ENCODE measurements at places on chromosomes 4 and X.
A peak's percentile ranks its signal among the peaks of the same experiment; 100 is the strongest.

DNA sequence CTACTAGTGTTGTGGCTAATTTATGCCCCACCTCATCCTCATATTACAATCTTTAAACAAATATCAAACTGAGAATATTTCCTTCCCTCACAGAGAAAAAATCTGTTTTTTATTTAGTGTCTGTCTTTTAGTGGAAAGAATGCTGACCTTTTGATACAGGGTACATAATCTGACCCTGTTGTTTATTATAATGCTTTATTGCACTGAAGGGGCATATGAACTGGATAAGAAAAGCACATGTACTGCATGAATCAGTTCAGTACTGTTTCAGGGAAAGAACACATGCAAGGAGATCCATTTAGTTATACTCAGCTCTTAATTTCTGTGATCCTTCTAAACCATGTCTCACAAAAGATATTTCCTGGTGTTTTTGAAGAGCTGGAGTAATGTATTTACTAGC, 15.5 kb upstream of the DYNLT3 start:
- DNase-seq, result no peak

- peak; percentile 87 for DNase-seq
Measured at GRCh38 chrX:46978341-46979291, 66.4 kb downstream of the JADE3 start.

- no peak for DNase-seq
Measured at GRCh38 chr4:87105101-87105845, 115.1 kb downstream of the KLHL8 start.

GRCh38 chrX:115400960-115401359, 111.4 kb downstream of the LUZP4 start:
- no peak for DNase-seq

GRCh38 chrX:3160756-3161155, 119.5 kb downstream of the ARSF start:
- DNase-seq, result no peak

GRCh38 chr4:94540476-94540875, 88.7 kb downstream of the PDLIM5 start:
- no peak for DNase-seq

DNA sequence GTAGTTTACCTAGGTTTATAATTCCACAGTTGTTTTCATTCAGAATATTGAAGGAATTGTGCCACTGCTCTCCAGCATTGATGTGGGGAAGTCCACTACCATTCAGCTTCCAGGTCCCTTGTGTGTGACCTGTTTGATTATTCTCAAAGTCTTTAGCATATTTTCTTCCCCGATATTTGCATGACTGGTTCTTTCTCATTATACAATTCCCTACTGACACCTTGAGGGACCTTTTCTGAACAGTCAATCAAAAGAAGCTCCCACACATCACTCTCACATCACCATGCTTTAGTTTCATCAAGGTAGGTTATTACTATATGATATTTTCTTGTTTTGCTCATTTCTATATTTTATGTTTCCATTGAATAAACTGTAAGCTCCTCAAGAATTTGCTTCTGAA, 44.1 kb downstream of the SLC39A8 start:
- DNase-seq, result no peak

GRCh38 chr4:96305030-96305429, 465.1 kb downstream of the PDHA2 start:
- DNase-seq, result no peak

GRCh38 chr4:136562834-136563233, 969.5 kb downstream of the PCDH18 start:
- DNase-seq, result no peak

DNA sequence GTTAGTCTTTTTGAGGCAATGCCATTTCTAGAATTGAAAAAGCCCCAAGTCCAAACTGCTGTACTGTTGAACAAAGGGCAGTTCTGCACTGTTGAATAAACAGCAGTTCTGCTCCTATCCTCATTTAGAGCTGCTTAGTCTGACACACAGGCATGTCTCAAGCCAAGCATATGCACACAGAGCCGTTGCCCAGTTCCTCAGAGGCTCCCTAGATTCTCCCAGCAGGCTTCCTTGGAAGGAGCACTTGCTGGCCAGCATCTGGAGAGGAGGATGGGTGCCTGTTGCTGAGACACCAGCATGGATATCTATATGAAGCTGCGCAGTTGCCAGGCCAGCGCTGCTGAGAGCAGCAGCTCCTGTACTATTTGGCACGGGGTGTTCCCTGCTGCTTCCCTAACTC, 138.3 kb upstream of the USP38 start:
- no peak for DNase-seq

DNA sequence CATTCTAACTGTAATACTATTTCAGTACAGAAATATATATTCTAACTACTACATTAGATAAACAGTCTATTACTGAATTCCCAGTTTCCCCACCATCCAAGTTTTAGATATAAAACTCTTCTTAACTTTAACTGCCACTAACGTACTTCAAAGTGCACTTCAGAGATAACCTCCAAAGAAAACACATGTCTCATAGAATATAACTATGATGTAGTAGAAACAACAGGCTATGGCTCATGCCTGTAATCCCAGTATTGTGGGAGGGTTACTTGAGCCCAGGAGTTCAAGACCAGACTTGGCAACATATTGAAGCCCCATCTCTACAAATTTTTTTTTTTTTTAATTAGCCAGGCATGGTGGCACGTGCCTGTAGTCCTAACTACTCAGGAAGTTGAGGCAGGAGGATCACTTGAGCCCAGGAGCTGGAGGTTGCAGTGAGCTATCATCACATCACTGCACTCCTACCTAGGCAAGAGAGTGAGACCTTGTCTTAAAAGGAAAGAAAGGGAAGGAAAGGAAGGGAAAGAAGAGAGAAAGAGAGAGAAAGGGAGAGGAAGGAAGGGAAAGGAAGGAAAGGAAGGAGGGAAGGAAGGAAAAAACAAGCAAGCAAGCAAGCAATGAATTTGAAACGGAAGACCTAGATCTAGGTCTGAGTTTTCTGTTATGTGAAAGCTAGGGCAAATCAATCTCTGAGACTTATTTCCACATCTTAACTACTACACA, 4.8 kb downstream of the HAUS3 start:
- no peak for DNase-seq

- no peak for DNase-seq
Measured at GRCh38 chr4:163591614-163592020, 97.1 kb downstream of the TMA16 start.

DNA sequence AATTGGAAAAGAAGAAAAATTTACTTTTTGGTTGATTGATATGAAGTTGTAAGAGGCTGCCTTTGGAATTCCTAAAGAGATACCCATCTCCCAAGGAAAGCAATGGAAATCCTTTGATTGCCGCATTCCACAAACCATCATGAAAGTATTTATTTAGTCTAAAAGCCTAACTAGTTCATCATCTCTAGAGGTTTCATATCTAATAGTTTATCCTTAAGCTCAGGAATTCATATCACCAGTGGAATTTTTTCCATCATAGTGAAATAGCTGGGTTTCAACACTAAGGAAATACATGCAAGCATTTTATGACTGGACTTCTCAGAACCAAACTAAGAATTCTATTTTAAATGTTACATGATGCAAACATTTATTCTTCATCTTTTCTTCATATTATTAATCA, 144.9 kb downstream of the FBXO8 start:
- DNase-seq, result no peak

GRCh38 chr4:156966836-156967235, 4.8 kb downstream of the PDGFC start:
- no peak for DNase-seq

- no peak for DNase-seq
Measured at GRCh38 chr4:87258677-87259076, 38.3 kb upstream of the KLHL8 start.

DNA sequence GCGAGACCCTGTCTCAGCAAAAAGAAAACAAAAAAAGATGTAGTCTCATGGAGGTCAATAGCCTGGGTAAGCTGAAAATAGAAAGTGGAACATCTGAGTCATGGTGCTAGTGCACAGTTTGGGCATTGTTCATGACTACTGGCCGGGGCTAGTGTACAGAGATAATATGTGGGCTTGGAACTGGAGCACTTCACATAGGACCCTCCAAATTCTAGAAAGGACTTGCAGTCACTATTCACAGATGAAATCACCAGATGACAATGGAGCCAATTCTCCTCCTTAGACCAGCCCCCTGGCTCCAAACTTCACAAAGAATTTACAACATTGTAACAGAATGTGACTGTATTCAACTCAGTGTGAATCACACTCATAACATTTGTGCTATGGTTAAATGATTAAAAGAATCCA, 367.8 kb upstream of the SLC7A11 start:
- no peak for DNase-seq

DNA sequence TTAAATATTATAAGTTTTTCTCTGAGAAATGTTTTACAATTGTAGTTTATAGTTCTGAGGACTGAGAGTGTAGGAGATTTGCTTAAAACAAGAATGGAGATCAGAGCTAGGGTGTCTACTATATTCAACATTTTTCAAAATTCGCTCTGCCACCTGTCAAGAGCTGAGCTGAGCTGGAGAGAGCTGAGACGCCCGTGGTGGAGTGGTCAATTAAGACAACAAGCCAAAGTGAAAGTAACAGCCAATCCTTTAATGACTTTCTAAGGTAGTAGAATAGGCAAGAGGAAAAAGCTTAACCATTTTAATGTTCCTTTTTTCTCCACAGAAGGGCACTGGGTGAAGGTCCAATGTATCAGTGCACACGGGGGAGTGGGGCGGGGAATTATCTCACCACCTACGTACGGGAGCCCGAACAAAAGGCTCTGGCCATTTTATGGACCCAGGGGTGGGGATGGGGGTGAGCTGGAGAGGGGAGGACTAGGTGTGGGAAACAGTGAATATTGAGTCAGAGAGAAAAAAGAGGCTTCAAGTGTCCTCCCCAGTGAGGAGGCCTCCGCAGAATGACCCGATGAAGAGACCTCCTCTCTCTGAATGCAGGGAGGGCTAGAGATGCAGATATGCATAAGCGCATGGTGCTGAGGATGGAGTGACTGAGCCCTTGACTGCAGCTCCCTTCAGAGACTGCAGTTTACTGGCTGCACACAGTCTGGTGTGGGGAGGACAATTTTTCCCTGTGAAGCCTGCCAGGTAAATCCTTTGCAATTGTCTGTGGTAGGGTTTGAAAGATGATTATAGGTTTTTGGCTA, 60.8 kb downstream of the SPCS3 start:
- no peak for DNase-seq

DNA sequence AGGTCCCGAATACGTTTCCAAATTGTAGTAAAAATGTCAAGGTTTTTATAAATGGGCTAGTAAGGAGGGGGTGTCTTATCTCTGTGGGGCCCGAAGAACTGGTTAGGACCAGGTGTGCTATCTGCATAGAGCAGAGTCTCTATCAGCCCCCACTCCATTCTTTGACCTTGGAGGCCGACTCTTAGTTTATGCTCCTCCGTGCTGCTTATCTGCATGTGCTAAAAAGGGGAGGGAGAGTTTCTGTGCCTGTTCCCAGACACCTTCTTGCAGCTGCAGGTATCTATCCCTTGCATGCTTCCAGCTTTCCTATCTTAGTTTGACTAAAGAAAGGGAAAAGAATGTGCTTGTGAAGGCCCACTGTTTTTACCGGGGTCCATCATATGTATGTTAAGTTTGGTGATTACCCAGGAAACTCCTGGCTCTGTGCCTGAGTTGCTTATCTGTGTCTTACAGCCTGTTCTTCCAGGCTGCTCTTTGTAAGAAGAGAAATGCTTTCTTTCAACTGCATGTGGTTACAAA, 28.6 kb upstream of the NAF1 start:
- DNase-seq, result no peak

GRCh38 chr4:122047456-122048425, 95.9 kb upstream of the TRPC3 start:
- DNase-seq, result no peak

DNA sequence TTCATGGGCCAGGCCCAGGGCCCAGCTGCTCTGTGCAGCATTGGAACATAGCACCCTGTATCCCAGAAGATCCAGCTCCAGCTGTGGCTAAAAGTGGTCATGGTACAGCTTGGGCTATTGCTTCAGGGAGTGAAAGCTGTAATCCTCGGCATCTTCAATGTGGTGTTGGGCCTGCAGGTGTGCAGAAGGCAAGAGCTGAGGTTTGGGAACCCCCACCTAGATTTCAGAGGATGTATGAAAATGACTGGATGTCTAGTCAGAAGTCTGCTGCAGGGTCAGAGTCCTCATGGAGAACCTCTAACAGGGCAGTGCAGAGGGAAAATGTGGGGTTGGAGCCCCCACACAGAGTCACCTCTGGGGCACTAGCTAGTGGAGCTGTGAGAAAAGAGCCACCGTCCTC, 341.7 kb downstream of the PPP3CA start:
- no peak for DNase-seq

DNA sequence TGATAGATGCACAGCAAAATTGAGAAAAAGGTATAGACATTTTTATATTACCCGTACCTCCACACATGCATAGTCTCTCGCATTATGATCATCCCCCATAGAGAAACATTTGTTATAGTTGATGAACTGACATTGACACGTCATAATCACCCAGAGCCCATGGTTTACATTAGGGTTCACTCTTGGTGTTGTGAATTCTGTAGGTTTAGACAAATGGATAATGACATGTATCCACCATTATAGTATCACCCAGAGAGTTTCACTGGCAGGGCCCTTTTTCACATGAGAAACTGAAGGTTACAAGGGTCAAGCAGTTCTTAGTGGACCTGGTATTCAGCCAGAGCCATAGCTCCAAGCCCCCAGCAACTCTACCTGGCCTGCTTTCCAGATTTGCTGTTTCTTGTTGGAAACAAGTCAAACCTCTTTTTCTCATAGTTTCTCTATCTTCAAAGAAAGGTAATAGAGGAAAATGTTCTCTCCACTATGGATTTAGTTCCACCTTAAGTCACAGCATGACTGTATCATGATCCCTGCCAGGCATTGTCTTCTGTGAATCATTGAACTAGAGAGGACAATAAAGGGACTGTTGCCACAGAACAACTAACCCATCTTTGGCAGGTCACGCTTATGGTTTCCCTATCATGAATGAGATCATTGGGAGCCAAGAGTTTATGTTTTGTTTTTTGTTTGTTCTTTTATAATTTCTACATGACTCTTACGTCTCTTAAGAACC, 64.0 kb downstream of the HHIP start:
- DNase-seq, result no peak

- no peak for DNase-seq
Measured at GRCh38 chrX:34874763-34875162, 67.8 kb upstream of the FAM47B start.

GRCh38 chrX:110318664-110318968, 731 bp upstream of the AMMECR1 start:
- DNase-seq, result no peak

- DNase-seq, result no peak
Measured at GRCh38 chr4:80154545-80154933, 42.8 kb upstream of the PRDM8 start.
